ENCODE measurements at places on chromosomes 7 and 10. TPM values are rescaled to one million over a fixed set of nuclear protein-coding genes. Genes with fewer than 3 reads are reported as not detected.

MMD2 gene
- not detected for total RNA-seq

DNA sequence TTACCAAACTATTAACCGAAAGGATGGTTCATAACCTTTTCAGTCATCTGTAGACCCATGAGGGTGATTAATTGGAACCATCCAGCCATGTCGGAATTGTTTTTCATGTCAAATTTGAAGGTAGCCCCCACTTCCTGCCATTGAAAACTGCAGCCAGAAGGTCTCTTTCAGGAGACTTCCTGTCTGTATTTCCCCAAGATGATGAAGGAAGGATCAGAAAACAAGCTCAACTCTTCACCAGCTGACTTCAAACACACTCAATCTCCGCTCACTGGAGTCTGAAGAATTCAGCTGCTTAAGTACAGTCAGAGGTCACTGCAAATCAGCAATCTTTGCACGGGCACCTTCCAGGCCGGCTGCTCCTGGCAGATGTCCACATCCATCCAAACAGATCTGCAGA, 291.7 kb upstream of the NPVF start:
- no peak for DNase-seq

DNA sequence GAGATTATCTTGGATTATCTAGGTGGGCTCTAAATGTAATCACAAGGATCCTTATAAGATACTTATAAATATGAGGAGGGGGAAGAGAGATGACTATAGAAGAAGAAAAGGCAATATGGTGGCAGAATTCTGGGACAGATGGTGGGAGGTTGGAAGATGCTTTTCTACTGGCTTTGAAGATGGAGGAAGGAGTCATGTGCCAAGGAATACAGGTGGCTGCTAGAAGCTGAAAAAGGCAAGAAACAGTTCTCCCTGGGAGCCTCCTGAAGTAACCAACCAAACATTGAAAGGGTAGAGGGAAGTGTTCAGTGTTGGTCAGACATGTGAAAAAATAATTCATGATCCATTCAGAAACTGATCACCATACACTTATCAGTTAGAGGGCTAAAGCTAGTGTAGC, 213.3 kb downstream of the WDR11 start:
- DNase-seq: no peak

DNA sequence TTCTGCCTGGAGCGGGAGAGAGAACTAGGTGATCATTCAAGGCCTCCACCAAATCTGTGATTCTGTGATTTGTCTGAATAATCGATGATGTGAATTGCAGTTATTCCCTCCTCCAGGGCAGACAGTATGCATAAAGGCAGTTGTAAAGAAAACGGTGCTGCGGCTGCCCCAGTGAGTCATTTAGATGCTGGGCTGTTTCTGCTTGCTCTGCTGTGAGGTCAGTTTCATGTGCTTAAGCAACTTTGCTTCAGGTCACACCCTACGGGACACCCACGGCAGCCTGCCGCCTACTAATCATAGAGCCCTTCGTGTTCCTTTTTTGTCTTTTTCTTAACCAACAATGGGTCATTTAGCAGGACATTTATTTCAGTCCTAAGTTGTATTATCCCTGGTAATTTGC, 158.1 kb upstream of the PITRM1 start:
- DNase-seq: peak; percentile 32

DNA sequence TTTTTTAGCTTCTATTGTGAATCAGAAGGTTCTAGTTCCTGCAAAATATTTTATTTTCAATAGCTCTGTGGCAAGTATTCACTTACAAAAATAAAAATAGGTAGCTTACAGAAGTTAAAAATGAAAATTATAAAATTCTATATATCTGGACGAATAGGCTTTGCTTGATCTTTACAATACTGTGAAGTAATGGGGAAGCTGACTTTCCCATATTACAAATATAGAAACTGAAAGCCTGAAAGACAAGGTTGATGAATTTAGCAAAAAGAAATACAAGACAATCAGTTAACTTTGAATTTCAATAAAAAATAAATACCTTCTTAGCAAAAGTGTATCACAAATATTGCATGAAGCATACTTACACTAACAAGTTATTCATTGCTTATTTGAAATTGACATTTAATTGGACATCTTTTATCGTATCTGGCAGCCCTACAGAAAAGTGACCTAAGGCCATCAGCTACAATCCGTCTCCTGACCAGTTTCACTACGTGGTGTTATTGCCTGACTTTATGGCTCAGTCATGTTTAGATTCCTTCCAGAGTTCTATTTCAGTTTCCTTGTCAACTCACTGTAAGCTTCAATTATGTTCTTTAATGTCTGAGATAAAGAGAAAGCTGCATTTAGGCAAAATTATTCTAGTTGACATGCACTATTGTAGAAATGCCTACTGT, 310.5 kb upstream of the HGF start:
- DNase-seq: no peak
